ENCODE measurements at places on chromosomes 5 and 9.

DNA sequence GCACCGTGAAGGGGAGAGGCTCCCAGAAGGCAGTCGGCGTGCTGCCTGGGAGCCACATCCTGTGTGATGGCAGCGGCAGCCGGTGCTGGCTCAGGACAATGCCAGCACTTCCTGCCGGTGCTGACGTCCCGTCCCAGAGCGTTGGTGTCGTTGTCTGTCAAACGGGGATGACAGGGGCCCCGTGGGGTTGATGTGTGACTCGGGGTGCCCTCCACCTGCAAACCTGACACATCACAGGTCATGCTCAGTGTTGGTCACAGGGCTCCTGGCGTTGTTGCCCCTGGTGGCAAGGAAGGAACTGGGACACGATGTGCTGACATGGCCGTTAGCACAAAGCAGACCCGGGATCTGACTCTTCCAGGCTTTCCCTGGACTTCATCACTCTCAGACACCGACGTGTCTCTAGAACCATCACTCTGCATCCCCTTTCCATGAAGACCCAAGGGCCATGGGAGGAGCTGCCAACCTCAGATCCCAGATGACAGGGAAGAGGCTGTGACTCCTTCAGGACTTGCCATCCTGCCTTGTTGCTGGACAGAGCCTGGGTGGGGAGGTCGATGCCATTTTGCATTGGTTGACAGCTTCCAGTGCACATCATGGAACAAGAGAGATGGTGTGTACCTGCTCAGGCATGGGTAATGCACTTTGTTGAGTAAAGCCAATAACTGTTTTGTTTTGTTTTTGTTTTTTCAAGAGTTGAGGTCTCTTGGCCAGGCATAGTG lies 21.5 kb downstream of the PLPP7 start:
- DNase-seq, result peak; percentile 28

GRCh38 chr9:38343552-38343951 lies 49.0 kb upstream of the ALDH1B1 start:
- DNase-seq, result no peak

GRCh38 chr5:123382252-123382651 lies 41.0 kb downstream of the CEP120 start:
- no peak for DNase-seq

- DNase-seq, result no peak
Observed at GRCh38 chr5:17252543-17252942, 35.1 kb downstream of the BASP1 start.

DNA sequence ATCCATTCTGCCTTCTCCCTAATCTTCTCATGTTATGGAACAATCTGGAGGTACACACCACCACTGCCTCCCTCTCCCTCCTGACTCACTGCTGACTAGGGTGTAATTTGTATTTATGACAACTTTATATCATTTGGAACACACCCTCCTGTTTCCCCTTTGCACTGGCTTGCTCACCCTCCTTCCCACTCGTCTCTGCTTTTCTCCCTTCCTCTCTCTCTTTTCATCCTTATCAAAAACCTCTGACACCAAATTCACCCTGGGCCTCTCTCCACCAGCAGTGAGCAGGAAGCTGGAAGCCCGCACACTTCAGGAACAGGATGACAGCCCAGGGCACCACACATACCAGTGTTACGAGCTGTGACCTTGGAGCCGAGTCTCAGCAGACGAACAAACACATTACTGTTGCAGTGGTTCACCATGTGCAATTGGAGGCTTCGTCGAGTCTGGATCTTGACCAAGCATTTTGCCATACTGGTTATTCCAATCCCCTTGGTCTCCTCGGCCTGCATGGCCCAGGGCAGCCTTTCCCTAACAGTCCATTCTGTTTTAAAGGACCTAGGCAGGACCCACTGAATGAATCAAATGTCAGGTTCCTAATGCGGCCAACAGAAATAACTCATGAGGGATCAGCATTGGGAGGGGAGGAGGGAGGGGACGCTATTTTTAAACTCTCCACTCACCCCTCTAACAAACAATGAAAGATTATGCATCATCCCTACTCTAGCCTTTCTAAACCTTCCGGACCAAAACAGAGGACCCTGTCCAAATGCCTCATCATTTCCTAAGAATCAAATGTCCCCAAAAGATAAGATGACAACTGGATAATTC lies 203.9 kb upstream of the RASEF start:
- DNase-seq, result no peak

GRCh38 chr5:135591277-135591676 lies 12.5 kb upstream of the CXCL14 start:
- DNase-seq, result no peak

DNA sequence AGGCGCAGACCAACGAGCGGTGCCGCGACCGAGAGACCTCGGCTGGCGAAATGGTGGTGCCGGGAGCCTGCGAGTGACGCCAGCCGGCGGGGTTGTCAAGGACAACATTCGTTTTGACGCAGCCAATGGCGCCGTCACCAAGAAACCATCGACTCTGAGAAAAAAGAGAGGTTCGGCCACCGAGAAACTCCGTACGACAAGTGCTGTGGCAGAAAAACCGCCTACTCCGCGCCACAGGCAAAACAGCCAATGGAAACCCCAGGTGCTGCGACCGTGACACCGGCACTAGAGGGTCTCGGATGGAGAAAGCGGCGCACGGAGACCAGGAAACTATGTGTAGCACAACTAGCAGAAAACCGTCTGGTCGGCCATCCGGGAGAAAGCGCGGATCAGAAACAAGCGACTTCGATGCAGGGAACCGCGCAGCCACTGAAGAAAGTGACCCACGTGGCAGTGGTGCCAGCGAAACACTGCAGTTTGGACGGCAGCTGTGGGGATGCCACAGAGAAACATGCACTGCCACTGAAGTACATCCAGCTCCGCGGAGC lies 88.8 kb downstream of the ANXA2R start:
- DNase-seq, result peak; percentile 63

DNA sequence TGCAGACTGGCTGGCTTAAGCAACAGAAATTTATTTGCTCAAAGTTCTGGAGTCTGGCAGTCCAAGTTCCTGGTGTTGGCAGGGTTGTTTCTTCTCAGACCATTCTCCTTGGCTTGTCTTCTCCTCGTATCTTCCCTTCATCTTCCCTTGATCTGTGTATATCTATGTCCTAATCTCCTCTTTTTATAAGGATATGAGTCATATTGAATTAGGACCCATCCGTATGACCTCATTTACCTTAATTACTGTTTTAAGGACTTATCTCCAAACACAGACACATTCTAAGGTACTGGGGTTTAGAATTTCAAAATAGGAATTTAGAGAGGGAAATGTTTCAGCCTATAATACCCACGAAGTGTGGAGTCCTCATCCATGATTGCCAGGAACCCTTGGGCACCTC lies 13.1 kb upstream of the LPAR1 start:
- DNase-seq, result no peak

DNA sequence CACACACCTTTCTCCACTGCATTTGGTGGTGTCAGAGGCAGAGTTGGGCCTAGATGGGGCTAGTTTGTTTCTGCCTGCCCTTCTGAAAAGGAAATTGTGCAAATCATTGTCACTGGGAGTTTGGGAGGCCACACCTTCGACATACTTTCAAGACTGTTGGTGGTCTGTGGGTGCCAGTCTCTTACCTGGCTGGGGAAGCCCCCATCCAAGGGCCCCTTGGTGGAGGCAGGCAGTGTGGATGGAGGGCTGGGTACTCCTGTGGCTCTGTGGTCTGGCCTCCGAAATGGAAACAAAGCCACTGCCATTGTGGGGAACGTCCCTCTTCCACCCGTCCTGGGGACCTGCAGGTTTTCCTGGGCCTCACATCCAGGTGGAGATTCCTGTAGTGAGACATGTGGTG lies 10.9 kb upstream of the PHYHD1 start:
- no peak for DNase-seq

GRCh38 chr5:139268364-139269202 lies 25.0 kb upstream of the MATR3 start:
- DNase-seq, result no peak

- DNase-seq, result no peak
Observed at GRCh38 chr5:65907135-65907534, 19.2 kb upstream of the ERBIN start.

GRCh38 chr5:434443-435146 lies 8.4 kb upstream of the EXOC3 start:
- no peak for DNase-seq

DNA sequence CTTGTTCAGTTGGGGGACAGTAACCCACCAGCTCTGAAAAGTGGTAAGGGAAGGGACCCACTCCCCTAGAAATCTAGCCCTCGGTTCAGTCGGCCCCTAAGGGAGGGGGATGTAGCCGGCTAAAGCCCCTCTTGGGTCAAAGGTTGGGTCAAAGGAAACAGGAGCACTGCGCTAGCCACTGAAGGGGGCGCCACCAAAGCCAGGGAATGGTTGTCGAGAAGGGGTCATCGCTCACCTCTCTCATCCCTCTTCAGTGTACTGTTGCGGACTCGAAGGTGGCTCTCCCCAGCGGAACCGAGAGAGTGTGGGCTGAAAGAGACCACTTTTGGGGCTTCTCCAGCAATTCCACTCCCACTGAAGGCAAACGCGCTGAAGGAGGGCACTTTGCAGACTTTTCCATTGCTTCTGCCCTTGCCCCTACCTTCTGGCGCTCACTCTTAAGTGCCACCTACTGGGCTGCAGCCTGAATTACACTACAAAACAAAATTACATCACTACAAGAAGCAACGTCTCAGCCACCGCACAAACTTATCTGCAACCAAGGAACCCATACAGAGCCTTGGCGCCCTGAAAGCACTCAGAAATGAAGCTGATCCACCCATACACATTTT lies 396.9 kb downstream of the PDE4D start:
- DNase-seq, result no peak

GRCh38 chr9:132994410-132995120 lies 16.1 kb downstream of the GFI1B start:
- DNase-seq, result no peak

DNA sequence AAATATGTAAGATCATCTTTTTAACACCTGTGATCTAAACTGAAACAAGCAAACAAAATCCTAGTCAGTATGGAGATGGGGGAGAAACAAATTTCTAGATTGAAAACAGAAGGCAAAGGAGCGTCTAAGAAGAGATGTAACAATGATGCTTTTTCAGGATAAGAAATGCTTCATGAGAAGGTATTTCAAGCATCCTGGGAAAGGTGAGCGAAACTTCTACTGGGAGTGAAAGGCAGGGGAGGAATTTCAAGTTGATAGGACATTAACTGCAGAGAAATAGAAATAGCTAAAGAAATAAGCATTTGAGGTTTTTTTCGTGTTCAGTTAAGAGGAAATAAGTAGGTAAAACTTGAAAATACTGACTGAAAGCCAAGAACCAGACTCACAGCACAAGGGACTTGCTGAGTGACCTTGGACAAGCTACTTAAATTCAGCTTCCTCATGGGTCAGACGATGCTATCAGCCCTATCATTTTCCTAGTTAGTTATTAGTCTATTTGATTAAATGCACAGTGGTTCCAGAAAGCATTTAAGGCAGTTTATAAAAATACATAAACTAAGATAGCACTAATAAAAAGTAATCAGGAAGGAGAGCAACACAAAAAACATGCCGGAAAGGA lies 406.3 kb downstream of the PDE4D start:
- DNase-seq, result no peak

DNA sequence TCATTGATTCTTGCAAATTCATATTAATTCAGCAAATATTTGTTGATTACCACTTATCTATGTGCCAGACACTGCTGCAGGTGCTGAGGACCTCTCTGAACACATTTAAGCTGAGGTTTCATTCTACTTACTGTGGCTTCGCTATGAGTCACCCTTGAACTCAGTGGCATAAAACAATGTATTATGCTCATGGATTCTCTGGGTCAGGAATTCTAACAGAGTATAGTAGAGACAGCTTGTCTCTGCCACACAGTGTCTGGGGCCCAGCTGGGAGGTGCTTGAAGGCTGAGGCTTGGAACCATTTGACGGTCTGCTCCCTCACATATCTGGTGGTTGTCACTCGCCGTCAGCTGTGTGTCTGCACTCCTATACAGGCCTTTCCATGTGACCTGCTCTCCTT lies 124.3 kb upstream of the NR3C1 start:
- DNase-seq, result no peak

DNA sequence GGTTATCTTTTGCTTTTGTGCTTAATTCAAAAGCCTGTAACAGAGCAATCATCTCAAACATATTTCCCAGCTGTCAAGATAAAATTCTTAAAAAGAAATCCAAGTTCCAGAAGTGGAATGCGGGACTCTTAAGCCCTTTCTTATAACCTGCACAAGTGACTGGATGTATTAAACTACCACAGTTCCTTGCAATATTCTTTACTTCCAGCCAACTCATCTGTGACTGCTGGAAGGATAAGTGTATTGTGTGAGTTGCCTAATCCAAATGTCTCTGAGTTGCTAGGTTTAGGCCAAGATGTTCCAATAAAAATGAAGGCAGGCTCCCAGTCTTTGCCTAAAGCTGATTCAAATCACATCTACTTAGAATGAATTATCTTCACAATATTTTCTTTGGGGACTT lies 159.2 kb upstream of the SLC24A2 start:
- no peak for DNase-seq

DNA sequence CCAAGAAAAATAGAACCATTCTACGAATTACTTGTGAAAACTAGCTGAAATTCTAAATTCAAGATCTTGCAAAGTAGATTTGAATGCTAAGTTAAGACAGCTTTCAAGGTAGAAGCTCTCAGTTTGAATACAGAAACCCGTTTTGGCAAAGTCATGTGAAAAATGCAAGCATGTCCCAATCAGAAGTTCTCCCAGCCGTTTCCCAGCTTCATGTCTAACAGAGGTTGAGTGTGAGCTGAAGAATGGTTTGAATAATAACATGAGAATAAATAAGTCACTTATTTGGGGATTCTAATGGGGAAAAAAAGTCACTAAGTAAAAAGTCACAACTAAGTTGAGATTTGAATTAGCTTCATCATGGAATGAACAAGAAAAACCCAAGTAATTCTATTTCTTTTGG lies 152.5 kb upstream of the MAP3K1 start:
- no peak for DNase-seq

DNA sequence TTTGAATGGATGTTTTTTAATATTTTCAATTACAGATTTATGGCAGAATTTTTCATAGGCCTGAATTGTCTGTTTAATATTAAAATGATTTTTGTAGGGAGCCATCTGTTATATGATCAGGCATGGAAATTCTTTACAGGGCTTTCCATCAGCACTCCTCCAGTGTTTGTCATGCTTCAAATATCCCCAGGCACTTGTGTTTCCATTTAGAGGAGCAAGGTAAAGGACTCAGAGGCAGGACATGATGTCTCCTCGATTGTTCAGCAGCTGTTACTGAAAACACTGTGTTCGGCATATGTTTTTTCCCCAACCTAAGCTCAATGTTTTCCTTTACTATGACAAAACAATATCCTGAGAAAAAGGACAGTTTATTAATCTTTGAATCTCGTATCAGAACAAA lies 172.3 kb upstream of the RFX3 start:
- DNase-seq, result no peak

DNA sequence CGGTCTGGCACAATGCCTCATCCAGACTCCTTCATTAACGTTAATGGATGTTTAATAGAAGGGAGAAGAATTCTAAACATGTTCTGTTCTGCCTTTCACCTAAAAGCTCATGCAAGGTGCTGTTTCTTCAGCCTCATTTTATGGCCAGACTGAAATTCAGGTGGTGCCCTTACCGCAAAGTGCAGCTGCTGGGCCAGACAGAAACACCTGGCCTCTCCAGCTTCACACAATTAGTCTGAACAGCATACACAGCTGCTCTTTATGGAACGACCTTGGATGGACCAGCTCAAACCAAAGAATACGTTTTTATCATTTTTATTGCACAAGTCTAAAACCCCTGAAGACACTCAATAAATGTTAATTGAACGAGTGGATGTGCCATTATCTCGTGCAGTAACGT lies 4.6 kb downstream of the SNCAIP start:
- DNase-seq, result no peak

GRCh38 chr9:93673839-93674334 lies 97.5 kb downstream of the PHF2 start:
- DNase-seq, result no peak

- no peak for DNase-seq
Observed at GRCh38 chr9:2872931-2873323, 29.0 kb upstream of the PUM3 start.
